DMS79 (cell line): ENCODE measurements at places on chromosomes 11 and 22.

- peak; percentile 46 for DNase-seq
Measured at GRCh38 chr22:26718905-26719304, 61.5 kb downstream of the MIAT start.

- no peak for DNase-seq
Measured at GRCh38 chr11:36193290-36193619, 96.0 kb downstream of the COMMD9 start.

DNA sequence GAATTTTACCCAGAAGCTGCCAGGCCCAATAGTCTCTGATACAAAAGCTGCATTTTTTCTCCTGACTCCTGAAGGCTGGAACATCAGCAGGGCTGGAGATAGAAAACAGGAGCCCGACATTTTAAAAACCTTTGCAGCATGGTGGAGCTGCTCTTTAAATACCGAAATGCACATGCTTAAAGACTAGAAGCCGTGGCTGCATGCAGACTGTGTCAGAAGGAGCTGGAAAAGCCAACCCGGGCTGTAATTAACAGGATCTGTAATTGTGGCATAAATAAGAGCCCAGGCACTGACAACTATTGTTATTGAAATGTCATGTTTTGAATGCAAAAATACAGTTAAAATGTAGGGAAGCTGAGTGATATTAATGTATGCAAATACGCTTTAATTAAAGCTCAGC lies 304.9 kb upstream of the PLET1 start:
- DNase-seq = no peak

GRCh38 chr22:42033263-42034181 lies 34.9 kb downstream of the WBP2NL start:
- DNase-seq = no peak

DNA sequence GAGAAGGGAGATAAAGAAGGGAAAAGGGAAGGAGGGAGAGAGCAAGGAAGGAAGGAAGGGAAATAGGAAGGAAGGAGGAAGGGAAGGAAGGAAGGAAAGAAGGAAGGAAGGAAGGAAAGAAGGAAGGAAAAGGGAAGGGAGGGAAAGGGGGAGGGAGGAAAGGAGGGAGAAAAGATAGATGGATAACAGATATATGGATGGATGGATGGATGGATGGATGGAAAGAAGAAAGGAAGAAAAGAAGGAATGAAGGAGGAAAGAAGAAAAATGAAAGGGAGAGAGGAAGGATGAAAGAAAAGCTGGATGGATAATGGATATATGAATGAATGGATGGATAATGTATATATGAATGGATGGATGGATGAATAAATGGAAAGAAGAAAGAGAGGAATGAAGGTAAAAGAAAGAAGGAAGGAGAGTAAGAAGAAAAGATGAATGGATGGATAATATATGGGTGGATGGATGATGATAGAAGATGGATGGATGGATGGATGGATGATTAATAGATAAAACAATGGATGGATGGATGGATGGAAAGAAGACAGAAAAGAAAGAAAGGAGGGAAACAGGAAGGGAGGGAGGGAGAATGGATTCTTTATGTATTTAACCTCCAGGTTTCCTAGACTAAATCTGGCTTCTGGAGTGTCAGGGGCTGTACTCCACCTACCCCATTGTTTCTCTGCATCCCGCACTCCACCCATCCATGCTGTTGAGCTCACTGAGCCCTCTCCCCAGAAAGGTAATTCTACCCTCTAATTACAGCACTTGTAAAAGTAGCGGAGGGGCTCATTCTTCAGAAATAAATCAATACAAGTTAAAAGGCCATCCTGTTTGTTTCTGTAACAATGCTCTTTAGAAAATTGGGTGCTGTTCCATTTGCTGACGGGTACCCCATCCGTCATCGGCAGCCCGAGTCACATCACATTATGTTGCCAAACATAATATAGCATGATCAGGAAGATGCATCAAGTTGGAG lies 506.1 kb downstream of the MIAT start:
- no peak for DNase-seq
